Right kidney (tissue), 9 donors: ENCODE measurements at places on chromosomes 5 and 9.

GRCh38 chr5:52856564-52856963 is 68.8 kb downstream of the ITGA1 start:
- no peak for DNase-seq

DNA sequence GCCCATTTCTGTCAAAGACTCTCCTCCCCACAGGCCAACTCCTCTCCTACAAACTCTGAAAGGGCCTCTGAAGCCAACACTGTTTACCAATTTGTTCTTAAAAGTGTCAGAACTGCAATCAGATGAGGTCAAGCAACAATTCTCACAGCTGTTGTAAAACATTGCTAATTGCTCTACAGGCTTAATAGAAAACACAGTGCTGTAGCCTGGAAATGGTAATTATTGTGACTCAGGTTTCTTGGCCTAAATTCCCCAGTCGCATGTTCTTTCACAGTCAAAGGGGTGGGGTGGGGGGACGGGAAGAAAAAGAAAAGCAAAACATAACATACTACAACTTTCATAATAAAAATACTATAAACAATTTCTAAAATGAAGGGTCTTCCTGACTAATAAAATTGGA is 343.2 kb downstream of the DMAC1 start:
- no peak for DNase-seq

GRCh38 chr5:34771076-34771475 is 67.9 kb upstream of the TTC23L start:
- DNase-seq, result no peak

DNA sequence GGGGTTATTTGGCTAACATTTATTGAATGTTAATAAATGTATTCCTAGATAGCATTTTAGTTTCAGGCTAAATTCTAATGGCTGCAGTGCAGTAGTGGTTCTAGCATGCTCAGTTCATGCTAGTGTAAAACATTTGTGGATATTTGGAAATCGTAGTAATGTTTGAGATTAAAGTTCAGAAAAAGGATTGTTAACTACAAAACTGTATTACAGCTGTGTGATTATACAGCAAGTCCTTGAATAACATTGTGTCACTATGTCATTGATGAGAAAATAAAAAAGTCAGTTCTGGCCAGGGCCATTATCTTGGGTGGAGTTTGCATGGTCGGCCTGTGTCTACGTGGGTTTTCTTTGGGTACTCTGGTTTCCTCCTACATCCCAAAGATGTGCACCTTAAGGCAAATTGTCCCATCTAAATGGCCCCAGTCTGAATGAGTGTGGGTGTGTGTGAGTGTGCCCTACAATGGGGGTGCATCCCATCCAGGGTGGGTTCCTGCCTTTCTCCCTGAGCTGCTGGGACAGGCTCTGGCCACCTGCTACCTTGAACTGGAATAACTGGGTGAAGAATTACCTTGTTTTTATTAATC is 8.8 kb downstream of the ZSWIM6 start:
- DNase-seq, result no peak

GRCh38 chr9:89606624-89607311 is 2.0 kb downstream of the GADD45G start:
- no peak for DNase-seq

DNA sequence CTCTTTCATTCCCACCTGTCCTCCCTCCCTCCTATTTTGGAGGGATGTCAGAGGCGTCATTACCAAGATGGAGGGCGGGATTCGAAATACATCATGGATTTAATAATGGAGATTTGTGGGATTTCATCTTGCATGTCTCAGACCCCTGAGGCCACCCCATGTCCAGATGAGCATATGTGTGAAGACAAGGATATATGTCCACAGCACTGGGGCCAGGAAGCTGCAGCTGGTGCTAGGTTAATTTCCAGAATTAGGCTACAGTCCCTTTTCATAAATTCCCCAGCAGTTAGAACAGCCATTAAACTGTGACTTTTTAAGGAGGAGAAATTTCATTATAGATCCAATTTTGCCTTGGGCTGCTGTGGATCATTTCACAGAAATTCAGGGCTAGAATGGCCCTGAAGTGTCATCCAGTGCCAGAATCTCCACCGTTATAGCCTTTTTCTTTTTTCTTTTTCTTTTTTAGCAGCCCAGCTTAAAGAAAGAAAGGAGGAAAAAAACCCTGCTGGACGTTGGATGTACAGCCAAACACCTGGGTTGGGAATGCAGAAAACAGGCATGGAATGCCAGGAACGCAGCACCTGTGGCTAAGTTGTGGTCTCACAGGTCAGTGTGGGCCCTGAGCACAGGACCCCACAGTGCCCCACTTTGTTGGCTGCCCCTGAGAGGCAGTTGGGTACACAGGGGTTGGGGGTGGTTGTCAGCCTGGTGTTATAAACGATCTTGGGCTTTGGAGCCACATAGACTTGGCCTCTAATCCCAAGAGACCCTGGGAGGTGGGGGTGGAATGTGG is 50.2 kb upstream of the CXCL14 start:
- no peak for DNase-seq

- DNase-seq, result no peak
Observed at GRCh38 chr9:125803526-125803925, 56.4 kb downstream of the PBX3 start.

GRCh38 chr5:112238473-112238872 is 180.6 kb downstream of the EPB41L4A start:
- no peak for DNase-seq

GRCh38 chr5:135476615-135477581 is 24.7 kb upstream of the TIFAB start:
- DNase-seq, result no peak

GRCh38 chr5:133742431-133742988 is 130.2 kb upstream of the FSTL4 start:
- DNase-seq, result no peak

DNA sequence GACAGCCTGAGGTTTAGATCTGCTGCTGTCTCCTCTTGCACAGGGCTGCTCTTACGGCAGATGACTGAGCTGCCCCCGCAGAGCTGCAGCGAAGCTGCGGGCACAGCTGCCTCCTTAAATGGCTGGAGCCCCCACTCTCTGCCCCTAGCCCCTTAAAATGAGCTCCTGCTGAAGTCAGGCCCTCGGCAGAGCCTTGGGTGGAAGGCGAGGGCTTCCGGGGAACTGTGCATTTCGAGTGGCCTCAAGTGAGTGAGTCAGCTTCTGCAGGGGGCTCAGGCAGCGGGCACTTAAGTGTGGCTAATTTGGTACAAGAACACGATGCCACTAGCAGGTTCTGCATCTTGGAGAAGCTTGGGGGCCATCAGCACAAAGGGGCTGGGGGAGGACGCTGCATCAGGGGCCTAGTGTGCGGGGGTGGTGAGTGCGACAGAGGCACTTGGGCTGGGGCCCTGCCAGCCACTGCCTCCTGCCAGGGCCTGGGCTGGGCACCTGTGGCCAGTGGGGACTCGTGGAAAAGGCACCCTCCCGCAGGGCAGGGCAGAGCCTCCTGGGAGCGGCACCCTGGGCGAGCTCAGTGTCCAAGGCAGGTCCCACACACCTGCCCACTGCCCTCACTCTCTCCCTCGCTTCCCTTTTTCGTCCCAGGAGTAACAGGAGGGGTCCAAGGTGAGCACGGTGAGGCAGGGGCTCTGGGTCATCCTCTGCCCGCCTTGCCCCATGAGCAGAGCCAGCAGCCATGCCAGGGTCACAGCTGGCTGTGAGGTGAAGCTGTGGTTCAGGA is 28.8 kb upstream of the RNU6ATAC start:
- no peak for DNase-seq

GRCh38 chr9:110996436-110997220 is 41.6 kb downstream of the LPAR1 start:
- DNase-seq, result no peak

DNA sequence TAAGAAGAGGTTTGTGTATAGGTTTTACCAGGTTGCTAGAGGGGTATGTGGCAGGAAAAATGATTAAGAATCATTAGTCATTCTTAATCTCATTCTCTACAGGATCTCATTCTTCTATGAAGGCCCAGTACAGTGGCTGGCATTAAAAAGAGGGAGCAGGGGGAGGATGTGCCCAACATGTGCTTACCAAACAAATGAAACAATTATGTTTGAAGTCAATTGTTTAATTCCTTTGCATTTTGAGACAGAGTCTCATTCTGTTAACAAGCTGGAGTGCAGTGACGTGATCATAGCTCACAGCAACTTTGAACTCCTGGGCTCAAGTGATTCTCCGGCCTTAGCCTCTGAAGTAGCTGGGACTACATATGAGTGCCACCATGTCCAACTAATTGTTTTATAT is 23.0 kb downstream of the FNIP1 start:
- no peak for DNase-seq

DNA sequence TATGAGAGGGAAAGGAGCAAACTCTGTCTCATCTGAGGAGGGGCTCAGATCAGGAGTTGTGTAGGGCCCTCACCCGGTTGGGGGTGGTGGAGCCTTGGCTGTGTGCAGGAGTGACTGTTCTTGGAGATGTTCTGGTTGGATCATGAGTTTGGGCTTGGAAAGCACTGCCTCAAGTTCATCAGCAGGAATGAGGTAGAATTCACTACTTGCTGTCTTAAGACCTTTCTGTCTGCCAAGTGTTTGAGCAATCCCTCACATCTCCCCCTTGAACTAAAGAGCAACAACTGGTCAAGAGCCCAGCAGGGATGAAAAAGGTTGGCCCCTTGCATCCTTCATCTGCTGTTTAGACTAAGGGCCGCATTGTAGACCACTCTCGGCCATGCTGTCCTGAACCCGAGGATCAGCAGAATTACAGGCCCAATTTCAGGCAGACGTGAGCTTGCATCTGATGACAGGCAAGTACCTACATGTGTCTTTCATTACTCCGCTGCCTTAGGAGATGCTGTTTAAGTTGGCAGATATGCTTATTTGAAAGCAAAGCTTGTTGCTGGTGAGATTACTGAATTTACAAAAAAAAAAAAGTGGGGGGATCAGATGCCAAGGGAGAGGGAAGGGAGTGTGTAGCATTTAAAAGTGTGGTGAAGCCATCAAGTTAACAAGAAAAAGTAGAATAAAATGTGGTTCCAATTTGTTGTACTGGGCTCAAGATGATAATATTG is 36.4 kb downstream of the PIK3R1 start:
- no peak for DNase-seq

DNA sequence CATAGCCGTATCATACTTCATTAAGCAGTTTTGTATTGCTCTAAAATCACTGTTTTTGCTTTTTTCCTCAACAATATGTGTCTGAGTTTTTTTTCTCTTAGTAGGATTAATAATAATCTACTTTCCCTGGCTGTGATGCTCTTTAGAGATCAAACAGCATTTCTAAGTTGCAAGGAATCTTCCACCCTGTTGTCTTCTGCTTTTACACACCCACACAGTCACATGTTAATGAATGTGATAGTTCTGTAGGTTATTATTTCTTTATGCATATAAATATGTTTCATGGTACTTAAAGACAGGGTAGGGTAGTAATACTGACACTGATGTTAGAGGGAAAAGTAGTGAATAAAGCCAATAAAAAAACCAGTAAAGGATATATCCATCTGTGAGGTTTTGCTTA is 29.3 kb downstream of the SLC44A1 start:
- no peak for DNase-seq

DNA sequence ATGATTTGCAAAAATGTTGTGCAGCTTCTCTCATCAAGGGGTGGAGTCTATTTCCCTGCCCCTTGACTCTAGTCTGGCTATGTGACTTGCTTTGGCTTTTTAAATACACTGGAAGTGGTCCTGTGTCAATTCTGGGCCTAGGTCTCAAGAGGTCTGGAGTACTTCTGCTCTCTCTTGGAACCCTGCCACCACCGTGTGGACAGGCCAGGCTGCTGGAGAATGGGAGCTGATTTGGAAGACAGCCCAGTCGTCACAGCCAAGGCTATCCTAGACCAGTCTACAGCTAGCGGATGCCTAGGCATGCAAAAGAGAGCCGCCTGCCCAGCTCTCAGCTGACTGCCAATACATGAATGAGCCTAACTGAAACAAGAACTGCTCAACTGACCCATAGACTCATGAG is 56.7 kb upstream of the CLINT1 start:
- no peak for DNase-seq

DNA sequence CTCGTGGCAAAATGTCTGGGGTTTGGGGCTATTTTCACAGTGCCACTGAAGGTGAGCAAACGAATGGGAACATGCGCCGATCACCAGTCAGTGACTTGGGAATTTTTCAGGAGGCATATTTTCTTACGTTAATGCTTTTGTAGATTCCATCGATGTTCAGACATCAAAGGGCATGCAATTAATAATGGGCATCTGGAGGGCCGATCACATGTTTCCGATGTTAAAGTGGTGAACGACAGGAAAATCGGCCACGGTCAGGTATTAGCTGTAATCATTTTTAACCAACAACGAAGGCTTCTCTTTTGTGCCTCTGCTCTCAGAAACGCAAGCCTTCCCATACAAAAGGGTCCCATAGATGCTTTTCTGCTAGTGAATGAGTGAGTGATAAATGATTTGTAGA is 155.0 kb upstream of the PITX1 start:
- no peak for DNase-seq

DNA sequence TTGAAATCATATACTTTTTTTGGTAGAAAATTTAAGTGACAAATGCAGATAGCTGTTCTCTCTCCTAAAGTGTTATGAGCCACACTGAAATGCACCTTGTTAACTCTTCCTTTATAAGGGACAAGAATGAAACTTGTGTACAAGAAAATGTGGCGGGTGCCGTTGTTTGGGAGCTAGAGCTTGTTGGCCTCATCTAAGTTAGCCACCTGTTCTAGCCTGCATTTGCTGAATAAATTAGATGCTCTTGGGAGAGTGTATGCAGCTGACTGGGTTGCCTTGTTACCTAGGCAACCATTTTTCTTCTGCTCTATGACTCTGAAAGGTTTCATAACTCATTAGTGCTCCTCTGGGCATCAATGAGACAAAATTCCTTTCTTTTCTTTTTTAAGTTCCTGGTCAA is 174.3 kb downstream of the TAF11L14 start:
- DNase-seq, result no peak

DNA sequence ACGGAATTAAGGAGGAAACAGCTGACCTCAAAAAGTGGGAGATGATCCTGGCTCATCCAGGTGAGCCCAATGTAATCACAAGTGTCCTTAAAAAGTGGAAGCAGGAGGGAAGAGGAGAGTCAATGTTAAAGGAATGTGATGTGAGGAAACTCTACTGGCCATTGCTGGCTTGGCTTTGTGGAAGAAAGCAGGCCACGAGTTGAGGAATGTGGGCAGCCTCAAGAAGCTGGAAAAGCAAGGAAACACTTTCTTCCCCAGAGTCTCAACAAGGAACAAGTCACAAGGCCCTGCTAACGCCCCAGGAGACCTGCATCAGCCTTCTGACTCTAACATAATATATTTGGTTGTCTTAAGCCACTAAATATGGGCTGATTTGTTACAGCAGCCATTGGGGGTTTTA is 252.8 kb downstream of the PSAT1 start:
- no peak for DNase-seq

GRCh38 chr9:27787891-27788290 is 214.6 kb upstream of the C9orf72 start:
- DNase-seq, result no peak

GRCh38 chr9:91147079-91147708 is 214.5 kb downstream of the AUH start:
- DNase-seq, result no peak

GRCh38 chr5:142826093-142826492 is 55.9 kb downstream of the ARHGAP26 start:
- DNase-seq, result no peak

GRCh38 chr9:35680331-35681105 is 6.8 kb downstream of the CA9 start:
- no peak for DNase-seq
